ENCODE measurements at places on chromosomes 3 and 15.

DNA sequence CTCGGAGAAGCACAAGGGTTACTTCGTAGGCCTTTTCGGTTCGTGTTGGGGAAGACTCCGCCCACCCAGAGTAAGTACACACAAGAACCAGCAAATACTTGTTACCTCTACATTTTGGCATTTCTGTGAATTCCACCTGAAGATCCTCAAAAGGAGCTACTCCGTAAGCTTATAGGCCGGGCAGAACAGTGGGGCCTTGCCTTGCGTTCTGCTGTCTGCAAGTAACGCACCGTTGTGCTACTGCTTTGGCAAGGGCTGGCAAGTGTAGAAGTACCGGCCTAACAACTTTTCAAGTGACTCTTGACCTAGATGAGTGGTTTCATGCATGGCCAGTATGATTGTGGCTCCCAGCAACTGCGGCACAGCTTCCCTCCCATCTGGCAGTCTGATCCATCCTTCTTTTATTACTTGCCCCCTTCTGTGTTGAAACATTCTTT lies 6.4 kb upstream of the DNAAF4 start:
- no peak for DNase-seq

- DNase-seq: no peak
Observed at GRCh38 chr3:196813903-196814302, 53.8 kb upstream of the SENP5 start.

DNA sequence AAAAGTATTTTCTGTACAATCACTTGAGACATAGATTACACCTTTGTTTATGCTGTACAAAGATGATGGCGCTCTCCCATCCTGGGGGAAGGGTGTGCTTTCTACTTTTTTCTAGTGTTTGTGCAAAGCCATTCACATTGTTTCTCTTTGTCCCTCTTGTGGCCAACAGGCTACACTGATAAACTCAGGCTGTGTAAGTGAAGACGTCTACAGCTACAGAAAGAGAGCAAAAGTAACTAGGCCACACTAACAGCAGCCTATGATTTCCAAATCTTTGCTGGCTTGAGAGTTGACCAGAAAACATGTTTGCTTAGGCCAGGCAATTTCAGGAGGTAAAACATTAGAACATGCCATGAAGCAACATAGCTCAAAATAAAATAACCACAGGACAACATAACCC lies 75.1 kb downstream of the FOXB1 start:
- no peak for DNase-seq

GRCh38 chr3:171115667-171116066 lies 89.1 kb upstream of the SLC2A2 start:
- DNase-seq: no peak

GRCh38 chr3:98814817-98815420 lies 51.8 kb downstream of the ST3GAL6 start:
- no peak for DNase-seq

DNA sequence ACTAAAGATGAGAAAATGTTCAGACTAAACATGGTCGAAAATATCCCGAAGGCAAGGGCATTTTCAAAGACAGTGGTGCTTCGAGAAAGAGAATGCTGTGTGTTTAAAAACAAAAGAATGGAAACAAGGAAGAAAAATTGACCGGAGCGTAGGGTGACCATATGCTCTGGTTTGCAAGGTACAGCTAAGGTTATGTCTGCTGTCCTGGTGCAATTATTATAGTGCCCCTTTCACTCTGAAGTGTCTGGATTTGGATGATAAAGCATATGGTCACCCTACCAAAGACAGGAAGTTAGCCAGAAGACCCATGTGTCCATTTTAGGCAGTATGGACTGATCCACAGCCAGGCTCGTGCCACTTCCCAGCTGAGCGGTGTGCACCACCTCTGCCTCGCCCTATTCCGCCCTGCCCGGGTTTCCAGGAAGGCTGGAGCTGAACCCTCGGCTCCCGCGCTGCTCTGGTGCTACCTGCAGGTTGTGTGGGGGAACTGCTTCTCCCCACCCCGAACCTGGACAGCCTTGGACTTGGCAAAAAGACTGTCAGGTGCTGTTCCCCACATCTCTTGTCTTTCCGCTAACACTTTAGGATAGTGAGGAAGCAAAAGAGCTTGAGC lies 25.2 kb downstream of the GOLGA6D start:
- no peak for DNase-seq

DNA sequence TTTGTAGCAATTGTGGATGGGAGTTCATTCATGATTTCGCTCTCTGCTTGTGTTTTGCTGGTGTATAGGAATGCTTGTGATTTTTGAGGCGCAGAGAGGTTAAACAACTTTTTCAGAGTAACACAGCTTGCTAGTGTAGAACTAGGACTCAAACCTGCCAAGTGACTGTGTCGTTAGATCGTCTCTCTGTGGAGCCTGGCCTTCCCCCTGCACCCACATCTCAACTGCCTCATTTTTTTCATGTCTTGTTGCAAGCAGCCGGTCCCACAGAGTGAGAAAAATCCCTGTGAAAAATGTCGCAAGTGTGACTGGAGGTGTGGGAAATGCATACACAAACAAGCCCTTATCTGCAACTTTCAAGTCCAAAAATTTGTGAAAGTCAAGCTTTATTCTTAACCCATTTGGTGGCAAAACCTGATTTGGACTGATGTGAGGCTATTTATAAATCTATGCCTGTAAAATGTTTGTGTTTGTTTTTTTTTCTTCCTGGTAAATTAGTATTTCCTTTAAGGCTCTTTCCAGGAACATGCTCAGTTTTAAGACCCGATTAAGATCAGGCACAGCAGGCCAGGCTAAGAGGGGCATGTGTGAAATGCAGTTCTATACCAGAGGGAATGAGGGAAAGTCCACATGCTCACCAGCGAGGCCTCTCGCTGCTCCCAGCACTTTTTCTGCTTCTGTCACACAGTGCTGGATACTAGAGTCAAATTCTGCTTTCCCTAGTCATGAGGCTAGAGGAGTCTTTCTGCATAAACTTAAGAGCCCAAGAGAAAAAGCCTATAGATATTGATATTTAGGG lies 25.8 kb downstream of the ST6GAL1 start:
- no peak for DNase-seq
